CD4-positive, alpha-beta T cell treated with Interferon alpha-2 for 1 hour (primary cell): ENCODE measurements at places on chromosomes 3 and 15.

DNA sequence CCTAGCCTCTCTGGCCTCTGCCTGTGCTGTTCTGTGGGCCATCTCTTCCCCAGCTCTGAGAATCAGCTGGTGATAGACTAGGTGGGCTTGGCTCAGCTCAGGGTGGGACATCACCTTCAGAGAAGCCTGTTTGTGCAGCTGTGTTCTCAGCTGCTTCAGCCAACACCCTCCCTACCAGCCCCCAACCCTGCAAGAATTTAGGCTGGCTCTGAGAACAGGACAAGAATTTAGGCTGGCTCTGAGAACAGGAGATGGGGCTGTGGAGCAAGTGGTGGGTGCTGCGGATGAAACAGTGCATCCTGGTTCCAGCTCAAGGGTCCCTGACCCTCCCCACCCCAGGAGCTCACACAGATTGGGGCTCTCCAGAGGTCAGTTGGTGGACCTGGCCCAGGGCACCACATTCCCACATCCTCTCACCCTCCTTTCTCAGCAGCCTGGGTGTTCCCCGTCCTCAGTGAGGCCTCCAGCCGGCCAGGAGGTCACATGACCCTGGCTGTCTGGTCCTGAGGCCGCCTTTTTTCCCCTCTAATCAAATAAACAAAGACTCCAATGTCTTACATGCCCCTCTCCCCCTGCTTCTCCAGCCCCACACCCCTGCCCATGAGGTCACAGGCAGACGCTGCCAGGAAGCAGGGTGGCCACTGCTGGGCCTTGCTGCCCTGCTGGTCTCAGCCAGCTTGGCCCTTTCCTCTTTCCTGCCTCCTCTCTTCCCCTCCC is 14.9 kb downstream of the PLEKHO2 start:
- DNase-seq = no peak

DNA sequence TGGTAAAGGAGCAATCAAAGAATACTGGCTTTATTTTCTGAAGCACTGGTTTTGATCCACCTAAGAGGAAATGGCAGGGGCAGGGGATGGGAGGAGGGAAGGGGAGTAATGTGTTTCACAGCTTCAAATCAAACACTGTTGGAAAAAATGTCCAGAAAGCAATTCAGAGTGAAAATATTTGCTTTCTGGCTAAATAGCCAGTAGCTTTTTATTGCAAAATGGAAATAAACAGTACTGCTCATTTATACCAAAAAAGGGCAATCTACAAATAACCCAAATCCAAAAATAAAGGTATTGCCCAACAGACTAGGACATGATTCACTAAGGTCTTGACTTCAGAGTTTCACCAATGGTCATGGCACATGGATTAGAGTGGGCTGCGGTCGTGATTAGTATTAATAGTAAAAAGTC is 279.3 kb upstream of the THBS1 start:
- no peak for DNase-seq

GRCh38 chr15:69194854-69195253 is 34.4 kb downstream of the GLCE start:
- DNase-seq = no peak

DNA sequence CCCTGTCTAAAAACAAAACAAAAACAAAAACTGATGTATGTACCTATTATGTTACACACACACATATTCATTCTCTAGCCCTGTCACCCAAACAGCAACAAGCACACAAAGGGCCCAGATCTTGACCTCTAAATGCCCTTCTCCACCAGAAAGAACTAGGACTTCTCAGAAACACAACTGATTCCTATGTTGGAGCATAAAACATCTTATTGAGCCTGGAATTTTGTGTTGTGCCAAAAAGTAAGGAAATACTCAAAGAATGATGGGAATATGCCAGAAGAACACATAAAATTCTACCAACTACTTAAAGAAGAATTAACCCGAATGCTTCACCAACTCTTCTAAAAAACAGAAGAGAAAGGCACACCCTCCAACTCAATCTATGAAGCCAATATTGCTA is 66.7 kb upstream of the OCA2 start:
- DNase-seq = no peak

- DNase-seq = no peak
Observed at GRCh38 chr3:134666466-134666865, 15.6 kb upstream of the KY start.

DNA sequence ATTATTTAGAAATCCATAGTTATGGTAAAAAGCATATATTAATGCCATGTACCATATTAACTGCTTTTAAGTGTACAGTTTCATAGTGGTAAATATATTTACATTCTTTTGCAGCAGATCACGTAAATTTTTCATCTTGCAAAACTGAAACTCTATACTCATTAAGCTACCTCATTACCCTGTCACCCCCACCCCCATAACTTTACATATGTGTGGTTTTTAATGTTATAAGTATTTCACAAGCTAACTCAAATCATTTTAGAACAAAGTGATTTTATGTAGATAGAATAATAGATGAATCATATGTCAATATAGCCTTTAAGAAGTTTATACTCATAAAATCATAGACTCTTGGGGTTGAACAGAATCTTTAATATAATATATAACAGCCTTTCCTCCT is 7.1 kb upstream of the TP63 start:
- no peak for DNase-seq

- no peak for DNase-seq
Observed at GRCh38 chr3:160346511-160346910, 52.5 kb downstream of the IFT80 start.

DNA sequence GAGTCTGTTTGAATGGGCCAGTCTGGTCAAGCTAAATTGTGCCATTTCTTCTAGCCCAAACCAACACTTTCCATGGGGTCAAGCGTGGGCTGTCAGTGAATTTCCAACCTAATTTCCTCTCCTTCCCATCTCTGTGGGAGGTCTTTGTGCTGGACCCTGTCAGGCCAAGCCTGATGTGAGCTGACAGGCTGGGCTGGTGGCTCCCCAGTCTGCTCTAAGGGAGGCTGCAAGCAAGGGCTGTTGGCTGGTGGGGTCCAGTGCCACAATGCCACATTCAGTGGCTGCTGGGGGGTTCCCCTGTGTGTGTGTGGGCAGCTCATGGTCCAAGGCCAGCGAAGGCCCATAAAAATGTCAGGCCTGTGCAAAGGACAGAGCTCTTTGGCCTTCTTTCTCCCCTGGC is 216.1 kb downstream of the OPA1 start:
- no peak for DNase-seq

- DNase-seq = no peak
Observed at GRCh38 chr15:40944510-40945296, 8.6 kb upstream of the CHAC1 start.

GRCh38 chr3:176941689-176942088 is 255.6 kb downstream of the TBL1XR1 start:
- no peak for DNase-seq

DNA sequence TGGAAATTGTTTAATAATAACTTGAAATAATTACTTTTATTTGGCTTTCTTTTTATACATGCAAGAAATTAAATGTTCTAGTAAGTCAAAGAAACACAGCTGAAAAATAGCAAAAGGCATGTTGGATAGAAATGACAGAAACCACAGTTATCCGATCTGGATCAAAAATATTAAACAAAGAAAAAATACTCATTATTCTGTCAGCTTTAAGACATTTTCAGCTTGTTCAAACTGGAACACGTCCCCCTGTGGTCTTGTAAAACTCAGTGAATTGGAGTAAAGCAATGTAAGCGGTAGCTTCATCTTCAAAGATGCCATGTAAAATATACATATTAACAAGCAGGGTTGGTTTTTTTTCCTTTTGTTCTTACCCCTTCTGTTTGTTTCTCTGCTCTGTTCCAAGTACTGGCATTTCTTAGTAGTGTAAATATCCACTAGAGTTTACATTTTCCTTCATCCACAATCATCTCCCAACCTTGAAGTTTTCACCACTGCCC is 223.4 kb downstream of the IGSF11 start:
- no peak for DNase-seq

GRCh38 chr3:177944228-177944661 is 592.0 kb upstream of the KCNMB2 start:
- peak; percentile 60 for DNase-seq

DNA sequence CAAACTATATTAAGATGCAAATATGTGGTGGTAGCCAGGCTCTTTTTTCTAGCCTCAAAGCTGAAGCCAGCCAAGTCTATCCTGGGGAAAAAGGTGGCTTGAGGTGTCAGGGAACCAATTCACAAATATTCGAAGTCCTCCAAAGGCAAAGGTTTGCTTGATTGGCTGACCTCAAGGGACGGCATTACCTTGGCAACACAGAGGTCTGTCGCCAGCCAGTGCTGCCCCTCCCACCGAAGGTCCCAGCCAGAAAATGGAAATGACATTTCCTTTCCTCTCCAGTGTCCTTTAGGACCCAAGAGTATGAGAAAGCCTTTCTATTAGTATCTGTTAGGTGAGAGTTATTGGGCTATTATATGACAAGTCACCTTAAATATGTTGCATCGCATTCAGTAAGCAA is 96.0 kb upstream of the LIMD1 start:
- DNase-seq = no peak

DNA sequence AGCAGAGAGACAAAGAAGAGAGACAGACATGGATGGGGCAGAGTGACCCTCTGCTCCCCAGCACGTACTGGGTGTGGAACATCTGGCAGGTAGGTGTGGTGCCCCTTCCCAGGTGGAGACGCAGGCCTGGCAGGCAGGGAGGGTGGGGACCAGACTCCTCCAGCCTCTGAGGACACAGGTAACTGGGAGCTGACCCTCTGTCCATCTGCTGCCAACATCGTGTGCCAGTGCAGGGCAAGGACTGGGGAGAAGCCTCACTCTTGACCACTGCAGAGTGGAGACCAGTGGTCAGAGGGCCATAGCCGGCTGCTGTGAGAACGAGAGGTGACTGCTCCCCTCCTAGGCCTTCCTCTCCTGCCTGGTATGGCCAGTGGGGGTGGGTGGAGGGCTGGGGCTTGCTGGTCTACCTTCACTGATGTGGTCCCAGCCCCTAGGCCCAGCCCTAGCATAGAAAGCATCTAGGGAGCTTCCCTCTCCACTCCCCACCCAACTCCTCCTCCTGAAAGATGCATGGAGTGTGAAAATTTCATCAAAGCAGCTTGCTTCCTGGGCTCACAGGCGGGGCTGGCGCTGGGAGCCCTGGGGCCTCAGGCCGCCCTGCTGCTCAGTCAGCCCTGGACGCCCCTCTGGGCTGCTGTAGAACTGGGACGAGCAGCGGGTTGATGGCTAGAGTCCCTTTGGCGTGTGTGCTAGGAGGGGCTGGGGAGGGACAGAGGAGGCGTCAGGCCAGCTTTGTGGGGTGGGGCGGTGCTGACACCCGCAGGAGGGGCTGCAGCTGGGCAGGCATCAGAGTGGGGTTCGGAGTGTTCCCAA is 90.3 kb downstream of the PLXNA1 start:
- DNase-seq = no peak

DNA sequence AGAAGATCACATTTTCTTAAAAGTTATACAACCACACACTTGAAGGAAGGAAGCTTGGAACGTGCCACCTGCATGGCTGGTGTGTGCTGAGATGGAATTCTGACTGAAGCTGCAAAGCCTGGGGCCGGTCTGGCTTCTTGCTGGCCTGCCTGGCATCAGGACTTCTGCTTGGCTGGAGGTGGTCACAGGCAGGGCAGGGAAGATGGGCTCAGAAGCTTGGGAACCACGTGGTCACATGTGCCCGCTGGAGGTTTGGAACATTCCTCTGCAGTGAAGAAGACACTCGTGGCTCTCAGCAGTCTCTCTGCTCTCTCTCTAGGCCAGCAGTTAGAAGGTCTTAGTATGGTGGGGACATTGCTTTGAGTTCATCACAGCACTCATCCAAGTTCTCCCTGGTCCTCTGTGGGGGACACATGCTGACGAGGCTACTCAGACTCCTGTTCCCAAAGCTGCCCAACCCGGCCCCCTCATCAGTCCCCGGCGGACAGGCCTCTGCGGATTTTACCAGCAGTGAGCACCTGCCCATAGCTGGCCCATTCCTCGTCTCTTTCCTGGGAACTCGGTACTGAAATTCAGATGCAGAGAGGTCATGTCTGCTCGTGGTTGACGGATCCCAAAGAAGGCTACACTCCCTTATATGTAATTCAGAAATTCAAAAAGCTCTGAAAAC is 229.0 kb downstream of the ADAMTS17 start:
- DNase-seq = no peak
